ENCODE measurements at places on chromosomes 1 and 21.

- DNase-seq = no peak
Measured at GRCh38 chr1:156388174-156389137, 19.4 kb downstream of the RHBG start.

GRCh38 chr1:212310383-212310782 lies 25.2 kb downstream of the PPP2R5A start:
- no peak for DNase-seq

GRCh38 chr21:40732253-40733023 lies 114.5 kb downstream of the DSCAM start:
- peak; percentile 71 for DNase-seq

DNA sequence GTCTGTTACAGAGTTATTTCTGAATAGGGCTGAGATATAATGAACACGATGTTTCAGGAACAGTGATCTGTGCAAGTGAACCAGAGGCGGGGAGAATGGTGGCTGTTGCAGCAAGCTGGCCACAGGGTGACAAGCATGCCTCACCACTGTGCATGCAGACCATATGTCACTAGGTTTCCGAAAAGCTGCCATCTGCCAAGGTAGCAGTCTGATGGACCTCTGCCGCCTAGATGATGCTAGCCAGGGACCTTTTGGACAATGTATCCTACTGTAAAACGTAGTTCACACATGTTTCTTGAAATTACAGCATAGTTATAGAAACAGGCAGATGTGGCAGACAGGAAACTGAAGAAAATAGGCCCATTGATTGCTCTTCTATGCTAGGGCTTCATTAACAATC lies 204.2 kb upstream of the RRP15 start:
- DNase-seq = no peak

DNA sequence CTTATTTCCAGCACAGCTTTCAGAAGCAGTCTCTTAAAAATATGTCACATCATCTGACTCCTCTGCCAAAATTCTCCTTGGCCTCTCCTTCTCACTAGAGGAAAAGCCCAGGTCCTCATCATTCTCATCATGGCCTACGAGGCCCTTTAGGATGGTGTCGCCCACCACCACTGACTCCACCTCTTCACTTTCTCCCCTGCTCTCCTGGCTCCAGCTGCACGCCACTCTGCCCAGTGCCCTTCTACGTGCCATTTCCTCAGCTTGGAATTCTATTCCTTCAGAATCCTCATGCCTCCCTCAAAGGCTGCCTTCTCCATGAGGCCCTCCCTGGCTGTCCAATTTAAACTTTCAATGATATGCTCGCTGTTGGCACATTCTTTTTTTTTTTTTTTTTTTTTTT lies 25.3 kb upstream of the BTG2 start:
- DNase-seq = no peak

- DNase-seq = no peak
Measured at GRCh38 chr1:38558055-38558454, 301.5 kb downstream of the RRAGC start.

DNA sequence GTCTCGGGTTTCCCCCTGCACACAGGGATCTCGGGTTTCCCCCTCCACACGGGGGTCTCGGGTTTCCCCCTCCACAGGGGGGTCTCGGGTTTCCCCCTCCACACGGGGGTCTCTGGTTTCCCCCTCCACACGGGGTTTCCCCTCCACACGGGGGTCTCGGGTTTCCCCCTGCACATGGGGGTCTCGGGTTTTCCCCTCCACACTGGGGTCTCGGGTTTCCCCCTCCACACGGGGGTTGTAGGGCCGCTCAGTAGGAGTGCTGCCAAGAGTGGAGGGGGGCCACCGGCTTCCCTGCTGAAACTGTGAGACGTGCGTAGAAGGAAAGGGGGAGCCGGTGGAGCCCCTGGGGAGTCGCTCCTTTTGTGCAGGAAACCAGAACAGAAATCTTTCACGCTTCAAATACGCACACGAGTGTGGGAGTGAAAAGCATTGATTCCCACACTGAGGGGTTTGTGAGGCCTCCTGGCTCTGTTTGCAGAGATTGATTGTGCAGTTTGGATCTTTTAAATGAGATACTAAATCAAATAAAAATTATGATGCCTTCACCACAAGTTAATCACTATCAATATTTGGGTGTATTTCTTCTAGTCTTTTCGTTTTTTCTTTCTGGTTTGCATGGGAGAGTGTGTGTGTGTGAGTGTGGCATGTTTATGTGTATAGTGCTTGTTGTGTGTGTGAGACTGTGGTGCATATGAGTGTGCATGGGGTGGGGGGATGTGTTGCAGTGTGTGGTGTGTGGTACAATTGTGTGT lies 54.3 kb upstream of the TRAPPC10 start:
- no peak for DNase-seq

DNA sequence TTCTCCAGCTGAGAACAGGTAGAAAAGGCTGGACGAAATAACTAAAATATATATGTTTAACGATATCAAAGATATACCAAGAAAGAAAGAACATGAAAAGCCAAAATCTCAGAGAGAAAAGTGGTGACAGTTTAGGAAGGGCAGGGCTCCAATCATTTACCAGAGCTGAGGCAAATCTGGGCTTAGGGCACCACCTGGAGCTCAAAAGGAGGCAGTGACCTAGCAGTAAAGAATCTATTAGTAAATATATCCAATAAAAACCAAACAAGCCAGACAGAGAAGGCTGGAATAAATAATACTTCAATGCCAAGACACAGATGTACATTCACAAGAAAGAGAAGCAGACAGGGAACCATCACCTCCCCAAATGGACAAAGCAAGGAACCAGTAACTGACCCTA lies 43.5 kb downstream of the CHIA start:
- DNase-seq = no peak

- no peak for DNase-seq
Measured at GRCh38 chr1:118085365-118085764, 99.7 kb downstream of the SPAG17 start.

DNA sequence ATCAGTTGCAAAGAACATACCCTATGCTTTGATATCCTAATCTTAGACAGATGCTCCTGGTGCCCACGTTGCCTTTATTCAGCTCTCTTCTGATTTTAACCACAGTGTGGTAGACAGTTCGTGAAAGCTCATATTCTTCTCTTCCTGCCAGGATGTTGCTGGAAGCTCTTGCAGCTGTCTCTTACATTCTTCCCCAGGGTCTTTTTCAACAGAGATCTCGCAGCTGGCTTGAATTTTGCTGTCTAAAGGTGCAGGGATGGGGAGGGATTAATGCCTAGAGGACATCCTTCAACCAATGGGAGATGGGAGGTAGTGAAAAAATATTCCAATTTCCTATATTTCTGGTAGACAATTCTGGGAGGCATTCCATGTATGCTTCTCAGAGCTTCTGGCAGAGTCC lies 150.0 kb upstream of the APP start:
- no peak for DNase-seq

DNA sequence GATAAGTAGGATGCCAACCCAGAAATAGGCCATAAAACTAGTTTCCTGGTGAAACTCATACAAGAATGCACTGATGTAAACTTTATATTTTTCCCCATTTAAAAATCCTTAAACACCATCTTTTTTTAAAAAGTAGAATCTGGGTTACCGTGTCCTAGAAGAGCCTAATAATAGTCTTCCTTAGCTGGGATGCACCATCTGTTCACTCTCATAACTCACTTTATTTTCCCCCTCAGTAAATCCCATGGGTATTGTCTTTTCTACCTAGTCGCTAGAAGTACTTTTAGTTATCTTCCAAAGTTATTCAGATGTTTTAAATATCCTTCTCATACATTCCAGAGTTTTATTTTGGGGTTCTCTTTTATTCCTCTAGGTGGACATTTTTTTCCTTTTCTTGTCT lies 250.2 kb downstream of the PLA2G4A start:
- no peak for DNase-seq

- DNase-seq = no peak
Measured at GRCh38 chr1:50357186-50357585, 66.1 kb downstream of the DMRTA2 start.

DNA sequence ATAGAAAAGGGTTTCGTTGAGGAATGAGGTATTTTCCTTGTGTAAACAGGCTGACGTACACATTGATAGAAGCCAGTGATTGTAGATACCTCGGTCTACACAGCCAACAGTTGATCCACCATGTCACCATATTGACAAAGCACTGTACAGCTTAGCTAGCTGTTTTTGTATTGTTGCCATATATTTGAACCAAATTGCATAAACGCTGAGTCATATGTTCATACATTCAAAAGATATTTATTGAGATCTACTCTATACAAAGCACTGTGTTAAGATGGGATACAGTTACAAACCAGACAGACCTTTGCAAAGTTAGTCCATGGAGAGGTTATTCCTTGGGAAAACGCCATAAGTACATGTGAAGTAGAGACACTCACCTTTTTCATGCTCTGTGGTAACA lies 132.4 kb upstream of the ATP1B1 start:
- no peak for DNase-seq

DNA sequence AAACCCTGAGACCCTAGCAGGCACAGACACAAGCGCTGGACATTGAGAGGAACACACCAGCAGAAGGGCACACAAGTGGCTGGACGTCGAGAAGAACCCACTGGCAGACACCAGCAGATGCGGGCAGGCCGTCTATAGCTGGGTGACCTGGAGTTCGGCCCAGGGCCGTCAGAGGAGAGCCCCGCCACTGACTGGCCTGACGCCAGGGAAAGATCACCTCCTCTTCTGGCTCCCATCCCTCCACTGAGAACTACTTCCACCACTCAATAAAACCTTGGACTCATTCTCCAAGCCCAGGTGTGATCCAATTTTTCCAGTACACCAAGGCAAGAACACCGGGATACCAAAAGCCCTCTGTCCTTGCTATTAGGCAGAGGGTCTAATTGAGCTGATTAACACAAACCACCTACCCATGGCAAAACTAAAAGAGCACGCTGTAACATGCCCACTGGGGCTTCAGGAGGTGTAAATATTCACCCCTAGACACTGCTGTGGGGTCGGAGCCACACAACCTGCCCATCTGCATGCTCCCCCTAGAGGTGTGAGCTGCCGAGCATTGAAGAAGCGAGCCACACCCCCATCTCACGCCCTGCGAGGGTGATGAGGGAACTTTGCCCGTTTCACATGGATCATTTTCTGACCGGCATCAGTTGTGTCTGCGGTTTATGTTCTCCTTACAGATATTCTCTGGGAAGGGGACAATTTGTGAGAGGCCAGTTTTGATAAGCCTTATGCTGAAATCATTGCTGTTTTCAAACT lies 104.8 kb downstream of the HLX start:
- DNase-seq = no peak

- DNase-seq = peak; percentile 24
Measured at GRCh38 chr1:209076688-209077087, 506.8 kb upstream of the CAMK1G start.

- no peak for DNase-seq
Measured at GRCh38 chr1:224739303-224739996, 123.3 kb downstream of the CNIH3 start.

DNA sequence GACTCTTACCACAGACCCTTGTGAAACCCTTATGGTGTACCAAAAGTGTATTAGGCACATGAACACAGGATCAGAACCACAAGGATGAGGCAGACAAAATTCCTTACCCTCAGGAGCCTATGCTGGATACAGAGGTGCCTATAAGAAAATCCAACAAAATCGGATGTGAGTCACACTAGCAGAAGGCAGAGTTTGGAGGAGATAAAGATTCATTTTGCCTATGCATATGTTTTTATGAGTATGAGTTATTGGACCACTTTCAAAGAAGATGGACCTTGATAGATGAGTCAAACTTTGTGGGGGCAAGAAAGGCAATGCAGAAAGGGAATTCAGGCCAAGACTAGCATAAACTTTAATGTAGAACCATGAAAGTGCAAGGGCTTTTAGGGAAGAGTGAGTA lies 17.0 kb downstream of the CAMK1G start:
- DNase-seq = peak; percentile 13

DNA sequence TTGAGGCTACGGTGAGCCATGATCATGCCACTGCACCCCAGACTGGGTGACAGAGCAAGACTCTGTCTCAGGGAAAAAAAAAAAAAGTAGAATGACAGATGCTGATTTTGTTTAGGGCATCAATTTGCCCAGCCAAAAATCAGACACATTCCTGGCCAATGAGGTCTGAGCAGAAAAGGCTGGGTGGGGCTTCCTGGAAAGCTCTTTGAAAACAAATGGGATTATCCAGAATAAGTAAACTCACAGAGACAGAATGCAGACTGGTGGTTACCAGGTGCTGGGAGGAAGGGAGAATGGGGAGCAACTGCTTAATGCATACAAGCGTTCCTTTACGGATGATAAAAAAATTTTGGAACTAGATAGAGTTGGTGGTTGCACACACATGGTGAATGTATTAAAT lies 10.1 kb upstream of the CITED4 start:
- peak; percentile 42 for DNase-seq

DNA sequence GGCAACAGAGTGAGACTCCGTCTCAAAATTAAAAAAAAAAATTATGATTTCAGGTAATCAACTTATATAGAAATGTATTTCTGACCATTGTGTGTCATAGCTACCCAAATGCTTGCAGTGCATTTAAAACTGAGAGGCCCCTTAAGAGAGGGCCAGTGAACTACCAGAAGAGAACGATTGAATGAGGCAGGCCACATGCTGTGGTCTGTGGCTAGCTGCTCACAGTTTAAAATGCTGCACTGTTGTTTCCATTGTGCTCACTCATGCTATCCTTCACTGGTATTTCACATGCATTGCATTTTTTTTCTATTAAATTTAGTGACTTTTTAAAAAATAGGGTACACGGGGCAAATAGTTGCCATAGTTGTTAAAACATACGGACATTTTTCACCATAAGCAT lies 26.0 kb downstream of the CHML start:
- no peak for DNase-seq

- DNase-seq = no peak
Measured at GRCh38 chr1:32426489-32427255, 32.4 kb upstream of the BSDC1 start.

- DNase-seq = no peak
Measured at GRCh38 chr1:162835157-162835899, 25.6 kb downstream of the CCDC190 start.

- DNase-seq = peak; percentile 50
Measured at GRCh38 chr1:230105754-230106625, 39.0 kb downstream of the GALNT2 start.

GRCh38 chr1:151739590-151740355 lies 18.5 kb downstream of the RIIAD1 start:
- DNase-seq = no peak

DNA sequence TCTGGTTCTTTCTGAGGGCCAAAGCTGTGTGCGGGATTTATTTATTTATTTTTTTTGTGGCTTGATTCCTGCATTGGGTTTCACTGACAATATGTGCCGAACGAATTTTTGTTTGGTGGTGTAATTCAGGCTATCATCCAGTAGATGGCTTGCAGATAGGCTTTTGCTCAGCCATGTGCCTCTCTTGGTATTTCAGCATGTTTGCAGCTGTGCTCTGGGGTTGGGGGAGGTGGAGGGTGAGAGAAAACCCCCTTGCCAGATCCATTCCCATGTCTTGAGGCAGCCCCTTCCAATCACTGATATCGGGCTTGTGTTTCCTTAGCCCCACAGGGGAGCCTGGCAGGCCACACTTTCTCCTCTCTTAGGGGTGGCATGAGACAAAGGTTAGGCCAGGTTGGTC lies 302.4 kb downstream of the PTGER3 start:
- peak; percentile 30 for DNase-seq

All from fibroblast of skin of back (primary cell).